Brain (organoid and tissue), 16 donors: ENCODE measurements at places on chromosomes 16 and 17. TPM values are rescaled to one million over a fixed set of nuclear protein-coding genes. Genes with fewer than 3 reads are reported as not detected.

The RHBDL3 gene
- 26.6 TPM for polyA plus RNA-seq

The ALDH3A2 gene
- 32.5 TPM for polyA plus RNA-seq

The ALOXE3 gene
- polyA plus RNA-seq: 0.22 TPM

The KRTAP17-1 gene
- not detected for polyA plus RNA-seq

The RASL10B gene
- polyA plus RNA-seq: 12.6 TPM

The MSLN gene
- polyA plus RNA-seq: 0.63 TPM

The MATCAP1 gene
- 26.6 TPM for polyA plus RNA-seq

The TBC1D3I gene
- polyA plus RNA-seq: not detected

The MYO15A gene
- polyA plus RNA-seq: 1.2 TPM

The DHRS7C gene
- polyA plus RNA-seq: 2.0 TPM

The SLC47A2 gene
- polyA plus RNA-seq: not detected

The GABARAP gene
- polyA plus RNA-seq: 1,714 TPM

The MGAT5B gene
- polyA plus RNA-seq: 46.3 TPM

The AGRP gene
- polyA plus RNA-seq: 0.49 TPM

The DPEP2 gene
- 1.2 TPM for polyA plus RNA-seq

The ZACN gene
- 0.24 TPM for polyA plus RNA-seq

The CDC42EP4 gene
- 110 TPM for polyA plus RNA-seq

The CDRT15 gene
- polyA plus RNA-seq: not detected

The EZH1 gene
- polyA plus RNA-seq: 17.9 TPM

The KAT2A gene
- polyA plus RNA-seq: 19.4 TPM
